ENCODE measurements at places on chromosomes 1 and 21. TPM values are rescaled to one million over a fixed set of nuclear protein-coding genes. Genes with fewer than 3 reads are reported as not detected.

DNA sequence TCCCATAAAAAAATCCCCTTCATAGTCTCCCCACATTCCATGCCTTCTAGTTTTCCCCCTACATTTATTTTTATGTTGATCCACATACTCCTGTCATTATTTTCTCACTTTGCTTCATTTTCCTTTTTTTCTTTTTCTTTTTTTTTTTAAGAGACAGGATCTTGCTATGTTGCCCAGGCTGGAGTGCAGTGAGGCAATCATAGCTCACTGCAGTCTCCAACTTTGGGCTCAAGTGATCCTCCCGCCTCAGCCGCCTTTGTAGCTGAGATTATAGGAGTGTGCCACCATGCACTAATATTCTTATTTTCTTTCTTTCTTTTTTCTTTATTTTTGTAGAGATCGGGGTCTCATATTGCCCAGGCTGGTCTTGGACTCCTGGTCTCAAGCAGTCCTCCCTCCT, 7.8 kb downstream of the RNF2 start:
- no peak for DNase-seq

GRCh38 chr1:219210067-219210466, 36.4 kb downstream of the LYPLAL1 start:
- no peak for DNase-seq

- DNase-seq: no peak
Measured at GRCh38 chr1:28301368-28302174, 27.3 kb upstream of the MED18 start.

DNA sequence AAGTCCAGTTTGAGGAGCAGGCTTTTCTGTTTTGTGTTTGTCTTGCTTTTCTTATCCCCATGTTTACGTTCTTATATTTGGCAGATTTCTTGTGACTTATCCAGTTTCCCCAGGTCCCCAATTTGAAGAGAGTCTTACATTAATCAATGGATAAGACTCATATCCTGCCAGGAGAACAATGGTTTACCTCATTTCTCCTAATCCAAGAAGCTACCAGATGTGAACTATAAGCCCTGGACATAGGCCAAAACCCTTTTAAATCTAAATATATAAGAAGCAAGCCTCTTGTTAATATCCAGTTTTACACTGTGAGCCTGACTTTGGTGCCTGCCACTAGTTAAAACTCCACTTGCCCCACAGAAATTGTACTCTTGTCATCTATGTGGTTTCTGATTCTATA, 15.1 kb upstream of the COP1 start:
- no peak for DNase-seq

- DNase-seq: no peak
Measured at GRCh38 chr1:59309795-59310548, 13.1 kb downstream of the FGGY start.

GRCh38 chr1:80050085-80050484, 1043.6 kb upstream of the ADGRL4 start:
- DNase-seq: no peak

DNA sequence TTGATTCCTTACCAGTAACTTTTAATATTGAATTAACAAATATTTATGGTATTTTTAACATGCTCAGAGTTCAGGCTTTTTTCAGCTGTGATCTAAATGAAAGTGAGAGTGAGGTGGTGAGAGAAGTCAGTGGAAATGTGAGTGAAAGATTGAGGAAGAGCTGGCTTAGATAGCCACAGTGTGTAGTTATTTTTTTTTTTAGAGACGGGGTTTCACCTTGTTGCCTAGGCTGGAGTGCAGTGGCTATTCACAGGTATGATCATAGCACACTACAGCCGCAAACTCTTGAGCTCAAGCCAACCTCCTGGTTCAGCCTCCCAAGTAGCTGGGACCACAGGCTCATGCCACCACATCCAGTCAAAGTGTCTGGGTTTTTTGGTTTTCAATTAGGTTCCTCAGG, 10.9 kb downstream of the RNF11 start:
- DNase-seq: no peak

GRCh38 chr1:2290171-2290578, 62.1 kb downstream of the SKI start:
- no peak for DNase-seq

LRRC42 gene
- 7.7 TPM for polyA plus RNA-seq

LCE3D gene
- polyA plus RNA-seq: not detected

KISS1 gene
- polyA plus RNA-seq: not detected

CD244 gene
- 3.9 TPM for polyA plus RNA-seq

PRELP gene
- polyA plus RNA-seq: not detected
